ENCODE measurements at places on chromosomes 4 and X.

DNA sequence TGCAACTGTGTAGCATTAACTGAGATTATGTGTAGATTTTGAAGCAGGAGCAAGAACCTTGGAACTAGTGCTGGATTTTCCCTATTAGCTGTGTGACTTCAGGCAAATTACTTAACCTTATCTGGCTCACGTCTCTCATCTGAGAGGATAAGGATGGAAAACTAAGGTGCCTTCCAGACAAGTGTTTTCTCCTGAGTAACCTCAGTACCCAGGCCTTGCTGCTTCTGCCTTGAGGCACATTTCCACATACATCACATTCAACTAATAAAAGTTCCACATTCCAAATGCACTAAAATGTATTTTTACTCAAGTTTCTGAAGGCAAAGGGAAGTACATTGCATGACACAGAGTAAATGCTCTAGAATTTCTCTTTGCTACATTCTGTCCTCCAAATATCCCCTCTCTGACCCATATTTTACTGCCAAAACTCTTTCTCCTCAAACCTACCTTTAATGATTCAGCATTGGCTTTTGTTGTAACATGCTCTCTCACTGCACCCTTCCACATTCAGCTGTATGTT lies 195.4 kb upstream of the ADGRL3 start:
- no peak for DNase-seq

- DNase-seq = no peak
Observed at GRCh38 chr4:5836943-5837342, 55.9 kb downstream of the CRMP1 start.

GRCh38 chrX:118181030-118181429 lies 64.4 kb upstream of the KLHL13 start:
- DNase-seq = no peak

DNA sequence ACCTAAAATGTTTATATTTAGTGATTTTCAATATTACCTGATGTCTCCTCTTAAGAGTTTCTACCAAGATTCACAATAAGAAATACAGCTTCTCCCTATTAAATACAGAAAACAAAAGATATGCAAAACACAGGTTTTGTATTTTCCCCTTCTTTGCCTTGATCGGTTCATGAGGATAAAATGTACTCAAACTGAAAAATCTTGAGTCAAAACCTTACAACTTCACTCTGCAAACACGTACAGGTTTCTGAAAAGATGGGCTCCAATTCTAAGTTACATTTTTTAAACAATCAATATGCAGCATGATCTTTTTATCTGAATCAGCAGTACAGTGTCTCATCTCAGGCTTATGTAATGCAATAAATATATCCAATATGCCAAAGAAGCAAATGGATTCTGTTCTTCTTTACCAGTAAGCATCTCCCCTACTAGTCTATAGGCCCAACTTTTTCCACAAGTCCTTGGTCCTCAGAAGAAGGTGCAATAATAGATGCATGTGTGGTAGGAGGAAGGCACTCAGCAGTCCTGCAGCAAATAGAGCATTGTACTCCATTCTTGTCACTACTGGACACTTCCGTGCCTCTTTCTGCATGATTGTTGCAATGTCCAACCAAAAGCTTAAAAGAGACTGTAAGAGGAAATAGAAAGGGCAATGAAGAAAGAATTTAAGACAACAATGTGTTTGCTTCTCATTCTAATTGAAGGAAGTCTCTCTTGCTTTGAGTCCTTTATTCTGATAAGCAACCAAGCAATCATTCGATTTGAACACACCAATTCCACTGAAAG lies 3.2 kb downstream of the MAPK10 start:
- DNase-seq = no peak

- DNase-seq = no peak
Observed at GRCh38 chrX:39759526-39760224, 338.1 kb downstream of the BCOR start.

DNA sequence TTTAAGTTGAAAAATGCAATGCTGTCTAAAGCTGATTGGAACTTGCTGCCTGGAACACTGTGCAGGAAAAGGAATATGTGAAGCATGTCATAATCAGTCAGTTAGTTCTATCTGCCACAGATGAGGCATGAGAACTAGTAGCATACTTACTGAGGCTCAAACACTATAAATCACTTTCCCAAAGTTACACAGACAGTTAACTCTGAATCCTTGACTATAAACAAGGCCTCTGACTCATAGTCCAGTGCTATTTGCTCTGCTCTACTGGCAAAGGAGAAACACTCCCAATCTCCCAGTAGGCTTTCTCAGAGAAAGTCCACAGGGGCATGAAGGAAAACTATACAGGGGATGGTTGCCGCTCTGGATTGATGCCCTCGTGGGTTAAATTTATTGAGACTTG lies 2078.4 kb upstream of the TENM3 start:
- DNase-seq = no peak

DNA sequence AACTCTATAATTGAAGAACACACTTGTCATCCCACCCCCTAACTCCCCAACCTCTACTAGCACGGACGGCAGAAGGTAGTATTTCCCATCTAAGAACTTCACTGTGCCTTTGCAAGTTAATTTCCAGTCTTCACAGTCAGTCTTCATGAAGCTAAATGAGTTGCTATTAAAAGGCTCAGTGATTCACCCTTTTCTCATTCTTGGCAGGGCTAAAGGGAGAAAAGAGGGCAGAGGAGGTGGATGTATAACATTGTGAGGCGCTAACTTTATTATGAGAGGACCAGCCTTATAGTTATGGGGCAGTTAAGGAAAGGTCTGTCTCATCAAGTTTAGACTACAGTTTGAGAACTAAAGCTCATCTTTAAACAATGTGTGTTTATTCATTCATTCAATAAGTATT lies 161.0 kb upstream of the S100G start:
- DNase-seq = no peak

DNA sequence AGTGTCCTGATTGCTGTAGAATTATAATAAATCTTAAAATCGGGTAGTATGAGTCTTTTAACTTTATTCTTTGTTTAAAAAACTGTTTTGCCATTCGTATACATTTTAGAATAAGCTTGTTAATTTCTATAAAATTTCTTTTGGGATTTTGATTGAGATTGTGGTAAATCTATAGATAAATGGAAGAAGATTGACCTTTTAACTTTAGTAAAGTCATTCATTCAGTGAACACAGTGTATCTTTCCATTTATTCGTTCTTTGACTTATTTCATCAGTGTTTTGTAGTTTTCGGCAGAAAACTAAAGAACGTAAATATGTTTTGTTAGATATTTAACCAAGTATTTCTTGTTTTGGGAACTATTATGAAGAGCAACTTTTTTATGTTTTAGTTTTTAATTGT lies 38.9 kb downstream of the DRD5 start:
- DNase-seq = no peak

DNA sequence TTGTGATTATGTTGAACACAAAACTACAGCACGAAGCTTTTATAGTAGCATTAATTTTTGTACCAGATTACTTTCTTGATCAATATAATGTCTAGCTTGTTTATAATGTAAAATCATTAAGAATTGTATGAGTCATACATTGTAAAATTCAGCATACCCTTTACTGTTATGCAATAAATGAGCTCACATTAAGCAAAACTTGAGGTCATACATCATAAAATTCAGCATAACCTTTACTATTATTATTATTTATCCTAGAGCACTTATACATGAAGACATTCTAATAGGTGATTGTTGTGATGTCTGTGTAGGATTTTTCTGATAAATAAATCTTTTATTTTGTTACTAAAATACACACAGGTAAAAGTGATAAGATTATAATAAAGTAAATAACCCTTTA lies 49.4 kb downstream of the DTHD1 start:
- no peak for DNase-seq

DNA sequence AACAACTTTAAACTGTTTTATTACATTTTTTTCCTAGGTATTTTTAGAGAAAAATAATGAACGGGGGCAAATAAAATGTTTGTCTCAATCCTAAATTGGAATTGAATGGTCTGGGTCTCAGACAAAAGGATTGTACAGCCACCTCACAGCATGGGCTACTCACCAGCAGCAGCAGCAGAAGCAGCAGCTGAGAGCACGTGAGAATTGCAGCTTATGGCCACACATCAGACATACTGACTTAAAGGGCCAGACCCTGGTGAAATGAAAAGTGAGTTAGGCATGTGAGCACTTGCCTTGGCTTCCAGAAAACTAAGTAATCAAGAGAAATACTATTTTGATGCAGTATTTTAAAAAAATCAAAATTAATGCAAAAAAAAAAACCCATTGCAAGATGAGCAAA lies 56.6 kb downstream of the AASDH start:
- DNase-seq = no peak

DNA sequence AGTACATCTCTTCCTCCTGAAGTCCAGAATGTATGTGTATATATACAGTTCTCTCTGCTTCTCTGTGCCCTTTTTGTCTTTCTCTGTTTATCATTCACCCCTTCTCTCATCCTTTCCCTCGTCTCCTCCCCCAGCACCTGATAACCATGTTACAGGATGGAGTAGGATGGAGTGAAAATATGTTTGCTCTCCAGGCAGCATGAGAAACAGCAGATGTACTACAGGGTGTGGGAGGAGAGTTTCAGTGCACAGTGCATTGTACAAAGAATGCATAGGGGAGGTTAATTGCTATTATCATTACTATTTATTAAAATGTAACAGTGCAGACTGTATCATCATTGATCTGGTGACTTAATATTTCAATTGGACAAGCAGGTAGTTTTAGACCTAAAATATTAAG lies 104.5 kb downstream of the MFAP3L start:
- DNase-seq = no peak

- DNase-seq = no peak
Observed at GRCh38 chrX:48720577-48721250, 24.2 kb downstream of the SUV39H1 start.

DNA sequence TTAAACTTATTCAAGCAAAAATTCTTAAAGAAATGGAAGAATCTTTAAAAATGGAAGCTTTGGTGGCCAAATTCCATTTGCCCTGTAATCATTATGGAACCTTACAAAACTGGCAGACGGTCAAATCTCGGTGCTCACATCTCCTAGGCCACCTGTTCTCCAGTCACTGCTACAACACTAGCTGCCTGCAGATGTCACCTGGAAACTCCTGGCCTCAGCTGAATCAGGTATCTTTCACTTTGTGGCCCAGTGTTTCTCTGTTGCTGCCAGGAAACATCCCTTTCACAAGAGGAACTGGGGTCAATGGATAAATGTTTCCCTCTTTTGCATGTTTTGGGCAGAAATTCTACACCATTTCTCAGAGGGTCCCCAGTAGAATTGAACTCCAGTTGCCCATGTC lies 4.2 kb upstream of the CXCL3 start:
- DNase-seq = no peak

DNA sequence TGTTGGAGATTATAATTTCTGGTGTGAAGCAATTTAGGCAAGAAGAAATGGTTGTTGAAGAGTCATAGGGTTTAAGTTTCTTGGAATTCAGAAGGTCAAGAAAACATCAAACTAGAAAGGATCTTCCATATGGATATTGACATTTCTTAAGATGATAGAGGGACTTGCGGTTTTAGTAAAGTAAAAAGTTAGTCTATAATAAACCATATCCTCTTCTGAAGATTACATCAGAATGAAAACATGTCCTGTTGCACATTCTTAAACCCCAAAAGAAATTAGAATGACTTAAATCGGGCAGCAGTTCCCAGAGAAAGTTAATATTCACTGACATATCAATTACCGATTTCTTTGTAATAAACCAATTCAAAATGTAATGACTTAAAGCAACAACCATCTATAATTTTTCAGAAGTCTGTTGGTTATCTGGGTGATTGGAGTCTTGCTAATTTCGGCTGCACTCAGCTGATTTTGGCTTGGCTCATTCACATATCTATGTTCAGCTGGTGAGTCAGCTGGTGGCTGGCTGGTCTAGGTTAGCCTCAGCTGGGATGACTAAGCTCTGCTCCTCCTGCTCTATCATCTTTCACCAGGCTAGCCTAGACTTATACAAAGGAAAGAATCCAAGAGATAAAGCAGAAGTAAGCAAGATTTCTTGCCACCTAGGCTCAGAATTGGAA lies 24.4 kb upstream of the DYNLT3 start:
- no peak for DNase-seq

DNA sequence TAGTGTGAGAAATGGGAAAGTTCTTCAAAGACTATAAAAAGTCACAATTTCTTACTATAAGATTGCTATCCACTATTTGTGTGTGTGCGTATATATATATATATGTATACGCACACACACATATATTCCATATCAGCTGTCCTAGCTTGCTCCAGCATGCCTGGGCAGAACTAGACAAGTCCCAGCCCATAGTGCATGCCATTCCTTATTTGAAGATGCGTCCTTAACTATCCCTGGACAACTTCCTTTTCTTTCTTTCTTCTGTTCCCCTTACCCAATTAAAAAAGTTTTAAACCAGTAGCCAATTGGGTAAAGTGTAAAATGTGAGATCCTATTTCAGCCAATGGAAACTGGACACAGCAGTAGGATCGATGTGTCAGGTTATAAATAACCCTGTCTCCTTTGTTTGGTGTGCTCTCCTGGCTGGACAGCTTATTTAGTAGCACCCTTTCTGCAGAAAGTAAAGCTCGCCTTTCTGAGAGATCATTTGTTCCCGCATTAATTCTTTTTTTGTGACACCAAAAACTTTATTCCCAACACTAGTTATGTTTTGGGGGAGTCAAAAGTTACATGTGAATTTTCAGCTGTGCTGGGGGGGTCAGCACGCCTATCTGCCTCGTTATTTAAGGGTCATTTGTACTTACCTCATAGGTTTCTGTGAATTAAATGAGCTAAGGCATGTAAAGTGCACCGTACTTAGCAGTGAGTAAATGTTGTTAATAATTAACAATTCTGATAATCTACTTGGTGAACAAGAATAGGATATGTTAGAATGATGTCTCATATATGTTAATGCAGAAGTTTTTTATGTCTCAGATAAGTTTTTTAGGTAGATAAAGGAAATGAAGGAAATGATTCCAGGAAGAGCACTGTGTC lies 40.9 kb downstream of the KDM6A start:
- DNase-seq = no peak

GRCh38 chr4:140149846-140150635 lies 3.9 kb downstream of the MAML3 start:
- DNase-seq = peak; percentile 11

DNA sequence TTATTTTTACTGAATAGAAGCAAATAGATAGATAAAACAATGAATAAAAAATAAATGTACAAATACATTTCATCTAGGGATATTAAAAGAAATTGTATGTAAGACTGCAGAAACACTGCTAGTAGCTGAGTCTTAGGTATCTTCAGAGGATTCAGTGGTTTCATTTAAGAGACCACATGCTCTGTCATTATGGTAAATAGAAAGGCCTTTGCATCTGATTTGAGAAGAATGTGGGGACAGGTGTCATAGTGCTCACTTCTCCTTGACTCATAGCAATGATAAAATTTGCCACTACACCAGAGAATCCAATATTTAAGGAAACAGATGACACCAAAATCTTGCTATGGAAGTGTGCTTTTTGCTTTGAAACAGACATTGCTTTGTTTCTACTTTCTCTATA lies 59.8 kb upstream of the PPP1R2C start:
- no peak for DNase-seq

DNA sequence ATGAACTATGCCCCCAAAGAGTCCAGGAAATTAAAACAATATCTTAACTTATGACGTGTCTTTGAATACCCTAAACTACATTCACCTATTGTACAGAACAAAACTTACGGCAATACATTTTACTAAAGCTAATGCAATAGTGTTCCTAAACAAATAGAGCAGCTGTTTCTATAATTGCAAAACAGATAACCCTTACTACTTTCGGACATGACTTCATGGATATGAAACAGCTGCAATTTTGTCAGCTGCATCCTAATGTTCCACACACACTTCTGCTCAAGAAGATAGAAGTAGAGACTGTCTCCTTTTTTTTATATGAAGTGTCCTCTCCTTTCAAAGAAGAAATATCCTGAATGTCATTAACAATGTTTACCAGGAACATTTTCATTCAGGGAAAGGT lies 174.9 kb downstream of the ACTRT1 start:
- DNase-seq = no peak

Data from activated CD4-positive, CD25-positive, alpha-beta regulatory T cell treated with anti-CD3 and anti-CD28 coated beads, Interleukin-2, amount 50 U/mL, for 16 hours (primary cell).